D721Med (cell line): ENCODE measurements at places on chromosomes 3 and 15.

- DNase-seq = no peak
Observed at GRCh38 chr3:109364088-109364487, 26.7 kb upstream of the DPPA4 start.

GRCh38 chr15:72169921-72170611 is 27.5 kb downstream of the GRAMD2A start:
- no peak for DNase-seq

- no peak for DNase-seq
Observed at GRCh38 chr15:90665288-90666134, 51.6 kb upstream of the BLM start.

DNA sequence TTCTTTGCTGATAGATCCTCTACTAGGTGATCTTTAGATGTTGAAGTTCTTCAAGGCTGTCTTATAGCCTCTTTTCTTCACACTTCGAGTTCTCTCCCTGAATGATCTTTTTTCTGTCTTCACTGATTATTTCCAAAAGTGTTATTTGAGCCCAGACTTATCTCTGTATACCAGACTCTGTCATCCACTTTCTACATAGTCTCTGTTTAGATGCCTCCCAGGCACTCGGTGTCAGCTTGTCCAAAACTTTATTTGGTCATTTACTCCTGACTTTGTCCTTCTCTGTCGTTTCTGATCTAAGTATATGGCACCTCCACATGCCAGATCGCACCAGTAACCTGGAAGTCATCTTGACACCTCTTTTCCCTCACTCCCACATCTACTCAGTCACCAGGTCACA is 27.6 kb downstream of the KLHL18 start:
- no peak for DNase-seq

DNA sequence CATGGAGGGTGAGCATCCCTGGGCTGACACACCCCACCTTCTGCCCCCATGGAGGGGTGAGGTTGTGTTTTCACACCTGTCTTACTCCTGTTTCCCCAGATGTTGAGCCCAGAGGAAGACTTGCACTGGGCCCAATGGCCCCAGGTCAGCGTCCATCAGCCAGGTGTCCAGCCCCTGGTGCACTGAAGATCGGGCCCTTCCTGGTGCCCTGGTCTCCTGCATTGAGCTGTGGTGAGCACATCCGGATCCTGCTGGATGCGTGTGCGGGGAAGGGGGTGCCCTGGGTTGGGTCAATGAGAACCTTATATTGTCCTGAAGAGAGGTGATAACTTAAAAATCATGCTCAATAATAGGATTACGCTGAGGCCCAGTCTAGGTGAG is 227.3 kb downstream of the SNRPN start:
- DNase-seq = no peak

DNA sequence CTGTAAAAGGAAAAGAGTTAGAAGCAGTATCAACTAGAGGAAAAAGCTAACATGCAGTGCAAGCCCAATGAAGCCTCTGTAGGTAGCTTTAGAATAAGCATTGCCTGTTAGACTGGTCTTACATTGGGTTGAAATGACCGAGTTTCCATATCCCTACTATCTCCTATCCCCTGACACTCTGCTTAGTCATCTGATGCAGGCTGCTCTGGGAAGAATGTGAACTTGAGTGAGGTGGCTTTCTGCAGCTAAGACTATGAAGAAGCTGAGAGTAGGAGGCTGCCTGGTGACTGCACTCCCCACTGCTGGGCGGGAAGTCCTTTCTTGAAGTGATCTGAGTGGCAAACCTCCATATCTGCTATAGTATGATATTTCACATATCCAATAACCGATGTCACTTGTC is 64.7 kb downstream of the OXSM start:
- no peak for DNase-seq

DNA sequence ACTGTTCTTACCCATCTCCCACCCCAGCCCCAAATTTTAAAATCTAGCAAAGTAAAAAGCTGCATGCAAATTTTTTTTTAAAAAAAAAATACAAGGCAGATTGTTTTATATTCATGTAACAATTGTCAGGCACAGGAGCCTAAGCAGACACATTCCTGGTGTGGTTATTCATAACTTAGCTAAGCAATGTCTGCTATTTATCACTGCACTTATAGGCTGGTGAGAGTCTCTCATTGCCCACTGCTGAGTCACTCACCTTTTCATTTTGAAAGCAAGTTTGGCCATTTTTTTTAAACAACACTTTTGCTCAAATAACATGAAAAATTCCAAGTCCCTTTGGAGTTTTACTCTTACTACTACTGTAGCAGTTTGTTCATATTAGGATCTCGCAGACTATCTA is 413.9 kb downstream of the RBMS3 start:
- no peak for DNase-seq

DNA sequence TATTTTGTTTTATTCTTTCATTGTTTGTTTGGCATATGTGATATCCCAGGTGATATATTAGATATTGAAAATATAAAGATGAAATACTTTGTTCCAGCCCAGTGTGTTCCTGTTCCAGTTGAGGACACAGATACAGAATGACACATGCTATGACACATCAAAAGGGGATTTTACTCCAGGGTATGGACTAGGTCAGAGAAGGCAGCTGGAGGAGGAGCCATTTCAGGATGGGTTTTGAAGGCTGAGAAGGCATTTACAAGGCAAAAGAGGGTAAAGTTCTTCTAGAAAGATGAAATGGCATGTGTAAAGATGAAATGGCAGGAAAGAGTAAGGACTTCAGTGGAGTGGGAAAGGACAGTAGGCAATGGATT is 163.8 kb downstream of the ZIC1 start:
- no peak for DNase-seq

DNA sequence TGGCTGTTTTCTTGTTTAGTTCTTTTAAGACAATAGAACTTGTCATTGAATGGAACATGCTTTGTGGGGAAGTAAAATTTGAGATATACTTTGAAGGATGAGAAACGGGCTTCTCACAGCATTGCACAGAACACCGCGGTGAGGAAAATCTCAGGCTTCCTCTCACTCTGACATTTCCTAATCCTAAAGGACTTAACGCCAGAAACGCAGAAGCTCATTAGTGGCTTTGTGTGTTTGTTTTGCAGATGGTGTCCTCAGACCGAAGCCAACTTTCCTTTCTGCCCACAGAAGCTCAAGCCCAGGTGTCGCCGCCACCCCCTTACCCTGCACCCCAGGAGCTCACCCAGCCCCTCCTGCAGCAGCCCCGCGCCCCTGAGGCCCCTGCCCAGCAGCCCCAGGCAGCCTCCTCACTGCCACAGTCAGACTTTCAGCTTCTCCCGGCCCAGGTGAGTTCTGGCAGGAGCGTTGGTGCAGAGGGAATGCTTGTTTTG is 78.9 kb upstream of the BLM start:
- DNase-seq = peak; percentile 56

DNA sequence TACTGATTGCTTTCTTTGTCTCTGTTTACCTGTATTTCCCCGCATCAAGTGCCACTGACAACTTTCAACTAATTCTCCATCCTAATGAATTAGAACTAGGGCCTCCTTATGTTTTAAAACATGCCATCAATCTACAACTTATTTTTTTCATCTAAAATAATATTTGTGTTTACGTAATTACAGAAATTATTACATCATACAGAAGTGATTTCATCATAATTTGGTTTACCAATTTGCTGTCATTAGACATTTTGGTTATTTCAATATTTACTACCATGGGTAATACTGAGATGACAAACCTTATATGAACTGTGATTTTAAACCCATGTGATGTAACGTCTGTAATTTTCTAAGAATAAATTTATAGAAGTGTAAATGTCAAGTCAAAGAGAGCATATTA is 468.0 kb upstream of the IL12A start:
- no peak for DNase-seq

DNA sequence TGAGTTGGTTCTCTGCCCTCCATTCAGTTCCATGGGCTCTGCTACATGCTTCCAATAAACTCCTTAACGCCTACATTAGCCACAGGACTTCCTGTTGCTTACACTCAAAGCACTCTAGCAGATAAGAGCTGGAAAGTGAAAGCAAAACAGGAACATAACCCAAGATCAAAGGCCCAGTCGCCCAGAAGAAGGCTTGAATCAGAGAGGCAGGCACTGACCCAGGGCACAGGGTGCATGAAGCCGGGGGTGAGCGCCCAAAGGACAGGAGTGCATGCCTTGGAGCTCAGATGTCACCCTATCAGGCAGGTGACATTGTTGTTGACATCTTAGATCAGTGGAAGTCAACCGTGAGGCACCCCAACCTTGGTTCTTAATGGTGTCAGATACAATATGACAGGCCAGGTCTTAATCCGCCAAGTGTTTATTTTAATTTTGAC is 235.1 kb downstream of the UACA start:
- DNase-seq = no peak

DNA sequence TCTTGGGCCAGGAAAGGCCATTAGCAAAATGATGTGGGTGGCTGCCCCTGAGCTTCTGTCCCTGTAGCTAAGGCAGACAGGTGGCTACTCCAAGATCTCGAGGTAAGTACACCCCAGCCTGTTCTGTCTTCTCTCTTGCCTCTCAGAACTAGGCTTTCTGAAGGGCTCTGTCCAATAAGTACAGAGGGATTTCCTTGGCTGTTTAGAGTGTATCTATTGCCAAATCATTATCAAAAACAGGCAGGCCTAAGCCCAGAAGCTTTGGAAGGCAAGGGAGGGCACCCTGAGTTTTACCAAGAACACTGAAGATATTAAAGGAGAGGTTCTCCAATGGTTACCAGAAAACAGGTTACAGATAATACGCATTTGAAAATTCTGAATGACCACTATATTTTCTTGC is 156.6 kb downstream of the MYRIP start:
- DNase-seq = no peak

- no peak for DNase-seq
Observed at GRCh38 chr3:127197300-127198189, 4.6 kb downstream of the PRR23E start.

DNA sequence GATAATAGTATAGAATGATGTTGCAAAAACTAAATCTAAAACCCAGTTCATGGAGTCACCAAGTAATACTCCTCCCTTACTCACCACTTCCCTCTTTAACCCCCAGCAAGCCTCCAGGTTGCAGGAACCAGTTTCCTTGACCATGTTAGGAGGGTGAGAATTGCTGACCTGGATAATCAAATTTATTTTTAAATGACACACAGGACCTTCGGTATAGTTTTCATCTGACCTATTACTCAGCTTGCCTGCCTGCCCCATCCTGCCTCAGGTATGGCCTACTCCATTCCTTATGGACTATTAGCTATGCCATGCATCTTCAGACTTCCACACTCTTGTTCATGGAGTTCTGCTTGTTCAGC is 883 bp downstream of the RTP4 start:
- no peak for DNase-seq

DNA sequence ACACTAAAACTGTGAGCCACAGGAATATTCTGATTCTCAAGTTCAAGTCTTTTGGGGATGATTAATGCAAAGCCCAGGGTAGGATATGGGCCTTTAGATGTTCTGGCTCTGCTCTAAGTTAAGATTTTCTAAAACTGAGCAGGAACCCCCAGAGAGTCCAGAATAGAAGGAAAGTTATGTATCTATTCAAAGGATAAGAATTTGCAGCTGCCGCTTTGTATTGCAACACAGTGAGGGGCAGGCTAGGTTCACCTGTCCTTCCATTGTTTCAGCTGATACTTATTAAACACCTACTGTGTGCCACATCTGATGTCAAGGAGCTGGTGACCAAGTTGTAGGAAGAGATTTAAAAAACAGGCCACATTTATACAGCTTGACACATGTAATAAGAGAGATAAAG is 290.4 kb downstream of the MAGI1 start:
- DNase-seq = no peak

GRCh38 chr3:14347110-14347509 is 55.3 kb upstream of the SLC6A6 start:
- DNase-seq = no peak

DNA sequence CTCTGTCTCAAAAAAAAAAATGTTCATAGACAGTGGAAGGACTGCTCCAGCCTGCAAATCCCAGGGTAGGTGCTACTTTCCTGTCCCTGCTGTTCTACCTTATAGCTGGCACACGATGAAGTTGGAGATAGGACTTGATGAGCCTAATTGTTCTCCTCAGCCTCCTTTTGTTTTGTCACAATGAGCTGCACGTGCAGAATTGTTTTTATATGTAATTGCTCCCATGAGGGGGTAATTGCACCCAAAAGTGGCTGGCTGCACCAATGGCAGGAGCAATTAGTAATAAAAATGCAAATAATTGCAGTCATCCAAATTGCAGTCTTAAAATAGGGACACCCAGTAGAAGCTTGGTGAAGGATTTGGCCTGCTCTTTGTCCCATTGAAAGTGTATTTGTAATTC is 63.0 kb upstream of the PFN2 start:
- DNase-seq = no peak

DNA sequence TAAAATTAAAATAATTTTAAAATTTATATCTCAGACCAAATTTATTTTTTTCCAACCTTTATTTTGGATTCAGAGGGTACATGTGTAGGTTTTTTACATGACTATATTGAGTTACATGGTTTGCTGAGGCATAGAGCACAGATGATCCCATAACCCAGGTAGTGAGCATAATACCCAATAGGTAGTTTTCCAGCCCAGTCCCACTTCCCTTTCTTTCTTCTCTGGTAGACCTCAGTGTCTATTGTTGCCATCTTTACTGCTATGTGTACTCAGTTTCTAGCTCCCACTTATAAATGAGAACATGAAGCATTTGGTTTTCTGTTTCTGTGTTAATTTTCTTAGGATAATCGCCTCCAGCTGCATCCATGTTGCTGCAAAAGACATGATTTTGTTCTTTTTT is 338.1 kb downstream of the EFHB start:
- DNase-seq = no peak

GRCh38 chr3:184815046-184815930 is 3.3 kb downstream of the VPS8 start:
- DNase-seq = no peak
